ENCODE measurements at places on chromosomes 13 and 19. TPM values are rescaled to one million over a fixed set of nuclear protein-coding genes. Genes with fewer than 3 reads are reported as not detected.

- no peak for DNase-seq
These were observed 84.0 kb downstream of the LACC1 start for GRCh38 chr13:43963726-43964125.

GRCh38 chr13:31073859-31074718 is 87.6 kb downstream of the HSPH1 start:
- DNase-seq, result no peak

- DNase-seq, result no peak
These were observed 196.8 kb downstream of the KLF12 start for GRCh38 chr13:73937441-73937840.

DNA sequence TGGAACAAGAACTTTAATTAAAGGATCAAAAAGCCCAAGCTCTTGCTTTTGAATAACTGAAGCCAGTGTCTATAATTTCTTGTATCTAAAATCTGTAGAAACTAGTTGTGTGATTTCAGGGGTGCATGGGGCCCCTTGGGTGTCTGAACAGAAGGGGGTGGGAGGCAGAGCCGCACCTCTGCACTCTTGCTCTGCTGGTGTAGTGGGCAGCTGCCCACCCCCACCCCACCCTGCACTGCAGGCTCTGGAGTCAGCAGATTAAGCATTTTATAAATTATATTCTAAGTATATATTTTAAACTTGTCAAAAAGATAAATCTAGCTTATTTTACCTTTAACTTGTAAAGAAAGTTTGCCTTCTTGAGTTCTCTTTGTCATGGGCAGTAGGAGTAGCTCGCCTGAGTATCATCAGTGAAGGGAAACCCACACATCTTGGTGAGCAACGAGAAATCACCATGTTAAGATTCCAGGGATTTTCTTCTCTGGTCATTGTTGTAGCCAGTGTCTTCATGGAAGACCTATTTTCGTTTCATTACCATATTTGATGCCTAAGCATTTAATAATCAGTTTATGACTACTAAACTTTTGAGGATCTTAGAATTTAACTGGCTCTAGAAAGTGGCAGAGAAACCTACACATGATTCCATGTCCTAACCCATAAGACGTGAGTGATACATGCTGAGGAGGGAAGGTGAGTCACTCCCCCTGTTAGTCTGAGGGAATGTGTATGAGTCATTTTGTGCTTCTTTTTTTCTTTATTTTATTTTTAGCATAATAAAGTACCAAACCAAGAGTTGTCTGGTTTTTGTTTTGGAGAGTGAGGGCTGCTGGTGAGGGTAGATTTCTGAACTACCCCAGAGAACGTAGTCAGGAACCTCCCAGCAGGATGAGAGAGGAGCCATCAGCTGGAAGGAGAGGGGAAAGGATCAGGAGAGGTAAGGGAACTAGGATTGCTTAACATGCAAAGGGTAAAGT is 7.7 kb downstream of the UBE2L5 start:
- no peak for DNase-seq

- no peak for DNase-seq
These were observed 25.3 kb downstream of the RASA3 start for GRCh38 chr13:114106991-114107685.

DNA sequence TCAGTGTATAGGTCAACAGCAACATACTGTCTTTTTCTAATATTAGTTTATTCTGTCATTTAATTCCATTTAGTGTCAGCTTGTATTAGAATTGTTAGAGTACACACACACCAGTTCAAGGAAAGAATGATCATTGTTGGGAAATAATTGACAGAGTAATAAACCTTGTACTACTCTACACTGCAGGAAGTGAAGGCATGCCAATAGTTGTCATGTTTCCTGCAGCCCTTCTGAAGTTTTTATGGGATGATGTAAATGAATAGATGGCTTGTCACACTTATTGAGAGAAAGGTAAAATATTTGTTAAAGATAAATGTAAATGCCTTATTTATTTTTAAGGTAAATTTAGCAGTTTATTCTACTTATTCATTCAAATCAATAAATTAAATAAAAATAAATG is 306.9 kb upstream of the KLHL1 start:
- DNase-seq, result no peak

- no peak for DNase-seq
These were observed 84.8 kb downstream of the SIPA1L3 start for GRCh38 chr19:37991841-37992248.

GRCh38 chr19:9061879-9062278 is 25.0 kb upstream of the OR1M1 start:
- no peak for DNase-seq

GRCh38 chr19:1400281-1401137 is 833 bp downstream of the GAMT start:
- DNase-seq, result no peak

GRCh38 chr13:59743195-59743594 is 420.5 kb downstream of the DIAPH3 start:
- DNase-seq, result no peak

- DNase-seq, result no peak
These were observed 106.8 kb upstream of the SPRY2 start for GRCh38 chr13:80447747-80448146.

- no peak for DNase-seq
These were observed 6.8 kb downstream of the GPC5 start for GRCh38 chr13:91405240-91405639.

- no peak for DNase-seq
These were observed 10.5 kb upstream of the TDRD12 start for GRCh38 chr19:32709032-32709431.

DNA sequence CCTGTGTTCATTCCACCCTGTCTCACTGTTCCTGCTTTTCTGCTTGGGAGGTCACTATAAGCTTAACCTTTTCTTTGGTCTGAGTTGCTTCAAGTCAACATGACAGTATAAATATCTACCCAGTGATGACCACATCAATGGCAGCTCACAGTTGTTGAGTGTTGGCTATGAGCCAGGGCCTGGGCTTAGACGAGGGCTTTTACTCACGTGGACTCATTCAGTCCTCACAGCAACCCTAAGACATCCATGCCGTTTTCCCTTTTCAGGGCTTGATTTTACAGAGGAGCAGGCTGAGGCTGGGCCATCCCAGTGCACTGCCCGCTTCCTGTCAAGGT is 10.2 kb upstream of the CCDC97 start:
- no peak for DNase-seq

PCDH17 gene
- polyA plus RNA-seq, result 20.5 TPM

ALOX5AP gene
- 5.4 TPM for polyA plus RNA-seq

NCAN gene
- polyA plus RNA-seq, result 0.39 TPM

LILRB3 gene
- polyA plus RNA-seq, result 1.0 TPM

JSRP1 gene
- polyA plus RNA-seq, result 0.59 TPM

PSG11 gene
- 0.24 TPM for polyA plus RNA-seq

Data from renal cortex interstitium (tissue), 15 donors.